ENCODE measurements at places on chromosomes 3 and 15.

- DNase-seq: no peak
Measured at GRCh38 chr15:25793354-25794050, 69.6 kb downstream of the ATP10A start.

DNA sequence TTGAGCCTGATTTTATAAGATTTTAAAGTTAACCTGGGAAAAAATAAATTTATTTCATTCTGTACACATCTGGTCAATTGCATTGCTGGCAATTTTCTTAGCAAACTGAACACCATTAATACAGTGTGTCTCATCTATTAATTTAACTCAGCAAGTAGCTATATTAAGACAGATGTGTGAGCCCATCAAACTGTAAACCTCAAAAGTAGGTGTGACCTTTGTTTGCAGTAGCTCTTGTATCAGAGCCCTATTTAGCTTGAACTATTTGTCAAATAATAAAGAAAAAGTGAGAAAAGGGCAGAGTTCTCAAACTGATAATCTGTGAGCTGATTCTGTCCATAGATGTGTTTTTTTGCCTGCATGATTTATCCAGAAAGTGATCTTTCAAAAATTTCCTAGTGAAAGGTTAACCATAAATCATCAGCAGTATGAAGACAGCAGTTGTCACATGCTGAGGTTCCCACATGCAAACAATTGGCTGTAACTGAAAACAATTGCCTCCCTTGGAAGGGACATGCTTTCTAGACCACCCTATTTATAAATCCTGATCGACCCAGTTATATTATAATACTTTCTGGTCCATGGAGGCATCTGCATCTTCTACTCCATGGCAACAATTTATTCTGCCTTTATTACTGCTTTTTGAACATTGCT, 646.5 kb downstream of the NSUN3 start:
- no peak for DNase-seq

- no peak for DNase-seq
Measured at GRCh38 chr15:72852273-72852672, 68.7 kb upstream of the ADPGK start.

GRCh38 chr15:20672470-20672869, 130.9 kb upstream of the GOLGA6L6 start:
- no peak for DNase-seq

DNA sequence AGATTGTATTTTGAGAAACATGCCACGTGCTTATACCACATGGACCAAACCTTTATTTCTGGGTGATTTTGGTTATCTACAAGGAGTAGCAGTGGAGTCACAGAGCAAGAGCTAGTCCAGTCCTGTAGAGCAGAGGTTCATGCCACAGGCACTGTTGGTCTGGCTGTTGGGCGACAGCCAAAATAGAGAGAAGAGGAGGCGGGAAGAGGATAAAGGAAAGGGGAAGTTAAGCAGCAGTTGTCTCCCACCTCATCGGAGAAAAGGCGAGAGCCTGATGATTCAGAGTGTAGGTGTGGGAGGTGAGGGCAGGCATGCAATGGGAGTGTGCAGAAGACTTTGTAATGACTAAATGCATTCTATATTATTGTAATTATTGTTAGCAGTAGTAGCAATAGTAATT, 237.5 kb upstream of the ROPN1 start:
- DNase-seq: no peak

DNA sequence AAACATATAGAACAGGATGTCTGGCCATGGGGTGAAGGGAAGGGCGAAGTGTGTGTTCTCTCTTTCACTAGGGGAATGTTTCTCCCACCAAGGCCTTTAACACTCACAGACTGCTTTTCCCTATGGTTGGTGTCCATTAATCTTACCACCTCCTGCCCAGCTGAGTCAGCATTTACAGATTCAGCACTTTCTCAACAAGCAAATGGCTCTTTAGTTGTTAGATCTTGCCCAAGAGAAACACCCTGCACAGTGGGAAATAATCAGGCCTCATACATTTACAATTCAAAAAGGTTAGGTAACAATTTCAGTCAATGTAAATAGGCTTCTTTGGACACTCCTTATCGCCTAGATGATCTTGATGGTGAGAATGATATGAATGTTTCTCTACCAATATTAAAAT, 418.2 kb downstream of the EPHA3 start:
- DNase-seq: no peak

GRCh38 chr15:68526269-68526668, 52.5 kb upstream of the CORO2B start:
- DNase-seq: peak; percentile 50

DNA sequence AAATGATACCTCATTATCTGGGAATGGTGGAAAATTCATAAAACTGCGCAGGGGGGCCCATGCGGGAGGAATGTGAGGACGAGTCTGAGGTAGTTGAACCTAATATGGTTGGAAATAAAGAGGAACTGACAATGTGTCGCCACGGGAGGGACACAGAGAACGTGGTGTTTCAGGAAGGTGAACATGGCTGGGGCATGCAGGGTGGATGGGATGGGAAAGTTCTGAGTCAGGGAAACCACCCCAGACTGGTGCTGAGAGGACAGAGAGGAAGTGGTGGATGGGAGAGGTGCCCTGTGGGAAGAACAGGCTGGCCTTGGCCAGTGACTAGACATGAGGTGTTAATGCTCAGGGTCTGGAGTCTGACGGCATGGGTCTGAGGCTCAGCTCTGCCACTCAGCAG, 137.1 kb upstream of the WNT5A start:
- DNase-seq: peak; percentile 46

- DNase-seq: no peak
Measured at GRCh38 chr15:74176262-74177214, 3.0 kb downstream of the ISLR start.

DNA sequence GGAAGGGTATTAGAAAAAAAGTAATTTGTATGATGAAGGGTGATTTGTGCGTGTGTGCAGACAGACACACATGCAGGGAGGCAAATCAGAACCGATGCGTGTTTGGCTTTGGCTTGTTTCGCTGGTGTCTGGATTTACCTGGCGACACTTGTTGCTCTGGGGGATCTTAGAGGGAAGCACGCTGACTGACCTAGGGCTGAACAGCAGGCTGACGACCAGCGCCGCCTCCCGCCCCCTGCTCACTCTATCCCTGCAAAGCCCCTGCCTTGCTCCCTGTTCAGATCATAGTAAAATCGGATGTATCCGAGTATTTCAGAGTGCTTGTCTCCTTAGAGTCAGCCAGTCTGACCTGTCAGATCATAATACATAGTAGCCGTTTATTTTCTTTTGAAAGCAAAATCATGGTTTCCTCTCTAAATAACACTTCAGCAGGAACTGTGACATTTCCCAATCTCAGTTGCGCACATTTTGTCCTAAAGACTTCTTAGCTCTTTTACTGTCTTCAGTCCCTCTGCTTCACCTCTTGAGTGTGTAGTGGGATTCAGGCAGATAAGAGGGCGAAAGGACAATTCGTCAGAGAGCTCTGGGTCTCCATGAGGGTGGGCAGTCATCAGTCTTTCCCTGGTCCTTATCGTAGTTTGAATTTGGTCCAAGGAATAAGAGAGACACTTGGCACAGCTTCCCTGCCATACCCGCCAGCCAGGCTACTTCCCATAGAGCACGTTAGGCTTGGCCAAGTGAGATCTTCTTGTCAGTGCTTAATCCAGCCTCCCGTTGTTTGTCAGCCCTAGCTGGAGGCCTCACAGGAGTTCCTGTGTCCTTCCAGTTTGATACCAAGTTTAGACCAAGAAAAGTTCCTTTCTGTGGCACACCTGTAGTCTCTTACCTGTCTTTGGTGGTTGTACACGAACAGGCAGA, 97.4 kb downstream of the PGPEP1L start:
- DNase-seq: no peak

GRCh38 chr3:12553921-12554391, 2.9 kb upstream of the MKRN2 start:
- DNase-seq: no peak

DNA sequence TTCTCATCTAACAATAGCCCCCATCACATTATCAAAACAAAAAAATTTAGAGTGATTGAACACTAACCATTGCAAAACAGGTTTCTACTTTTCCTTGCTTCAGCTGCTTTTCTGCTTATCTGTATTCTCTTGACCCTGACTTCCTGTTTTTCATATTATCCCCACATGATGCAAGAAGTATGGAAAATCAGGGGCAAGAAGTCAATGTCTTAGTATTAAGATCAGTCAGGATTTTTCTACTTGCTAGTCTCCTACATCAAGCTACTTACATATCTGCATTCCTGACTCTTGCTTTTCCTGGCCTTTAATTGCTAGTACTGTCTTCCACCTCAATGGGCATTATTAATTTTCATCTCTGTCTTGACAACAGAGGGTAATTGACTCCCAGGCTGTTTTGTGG, 300.2 kb downstream of the OTOL1 start:
- DNase-seq: no peak

DNA sequence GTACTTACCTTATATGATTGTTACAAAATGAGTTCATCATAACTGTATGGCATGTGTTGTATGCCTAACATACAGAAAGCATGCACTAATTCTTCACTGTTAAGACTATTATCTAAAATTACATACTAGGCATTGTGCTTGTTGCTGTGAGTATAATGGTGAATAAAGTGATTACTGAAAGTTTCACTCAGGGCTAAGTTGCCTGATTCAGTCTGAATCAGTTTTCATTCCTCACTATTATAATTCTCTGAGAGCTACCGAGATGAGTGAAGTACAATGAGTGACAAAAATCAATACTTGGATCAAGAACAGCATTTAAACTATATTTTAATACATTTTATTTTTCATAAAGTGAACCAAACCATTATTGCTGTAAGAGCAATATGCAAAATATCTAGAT, 7.5 kb upstream of the GCSAM start:
- DNase-seq: no peak

DNA sequence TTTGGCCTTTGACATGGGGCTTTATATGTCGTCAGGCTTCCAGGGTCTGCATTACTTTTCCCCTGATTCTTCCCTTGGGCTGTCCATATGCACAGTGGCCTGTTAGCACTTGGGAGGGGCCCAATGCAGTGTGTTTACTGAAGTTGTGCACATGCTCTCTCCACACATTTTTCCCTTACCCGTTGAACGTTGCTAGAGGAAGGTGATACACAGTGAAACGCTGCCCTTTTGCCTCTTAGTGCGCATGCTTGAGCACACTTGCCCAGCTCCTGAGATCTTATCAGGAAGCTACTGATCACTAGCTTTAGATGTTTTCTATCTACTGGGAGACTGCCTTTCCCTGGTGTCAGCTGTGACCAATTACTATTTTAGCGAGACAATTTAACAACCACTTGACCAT, 1198.0 kb downstream of the ROBO1 start:
- no peak for DNase-seq

GRCh38 chr3:168801794-168802193, 706.1 kb upstream of the GOLIM4 start:
- peak; percentile 49 for DNase-seq

DNA sequence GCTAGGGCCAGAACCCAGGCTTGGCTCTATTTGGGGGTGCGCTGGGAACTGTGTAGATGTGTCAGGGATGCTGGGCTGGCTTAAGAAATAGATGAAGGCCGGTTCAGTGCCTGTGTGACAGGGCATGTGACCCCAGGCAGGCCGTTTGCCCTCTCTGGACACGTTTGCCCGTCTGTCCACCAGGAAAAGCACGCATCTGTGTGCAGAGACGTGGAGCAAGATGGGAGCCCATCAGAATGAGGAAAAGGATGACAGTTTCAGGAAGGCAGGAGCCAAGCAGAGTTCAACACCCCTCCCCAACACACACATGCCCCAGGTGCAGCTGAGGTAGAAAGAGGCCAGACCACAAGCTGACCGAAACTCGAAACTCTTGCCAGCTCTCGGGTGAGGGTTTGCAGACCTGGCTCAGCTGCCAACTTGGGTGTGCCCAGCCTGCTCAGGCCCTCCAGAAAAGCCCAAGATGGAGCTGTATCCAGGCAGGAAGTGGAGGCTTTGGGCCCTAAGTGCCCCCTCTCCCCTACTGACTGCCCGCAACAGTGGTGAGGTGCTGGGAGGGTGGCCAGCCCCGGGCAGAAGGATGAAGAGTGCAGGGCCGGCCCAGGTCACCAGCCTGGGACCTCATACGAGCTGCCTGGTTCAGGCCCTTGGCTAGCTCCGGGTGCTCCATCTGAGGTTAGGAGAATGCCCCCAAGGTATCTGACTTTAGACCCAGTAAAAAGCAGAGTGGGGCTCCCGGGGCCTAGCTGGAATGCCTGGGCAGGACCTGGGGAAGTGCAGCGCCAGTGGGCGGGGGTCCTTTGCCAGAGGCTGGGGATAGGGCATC, 10.2 kb upstream of the MESP1 start:
- no peak for DNase-seq

GRCh38 chr3:30750967-30751366, 143.5 kb downstream of the GADL1 start:
- no peak for DNase-seq

GRCh38 chr15:89985111-89985510, 16.0 kb upstream of the ZNF710 start:
- no peak for DNase-seq

DNA sequence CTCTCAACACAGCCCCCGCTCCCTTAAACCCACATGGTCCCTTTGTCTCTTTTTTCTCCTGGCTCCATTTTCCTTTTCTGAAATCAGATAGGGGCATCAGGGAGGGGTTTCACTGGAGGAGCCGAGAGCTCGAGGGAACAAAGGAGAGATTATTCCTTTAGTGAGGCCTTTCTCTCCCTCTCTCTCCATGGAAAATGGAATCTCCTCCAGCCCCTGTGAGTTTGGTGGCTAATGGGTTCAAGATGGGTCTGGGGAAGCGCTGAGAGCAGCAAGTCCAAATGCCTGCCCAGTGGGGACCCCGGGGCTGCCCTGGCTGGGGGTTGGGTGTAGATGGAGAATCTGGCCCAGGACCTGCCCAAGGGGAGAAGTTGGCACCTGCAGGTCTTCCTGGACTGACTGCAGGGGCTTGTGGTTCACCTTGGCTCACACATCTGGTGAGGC, 56.8 kb downstream of the ITGA11 start:
- DNase-seq: no peak

- no peak for DNase-seq
Measured at GRCh38 chr3:171095063-171095462, 68.5 kb upstream of the SLC2A2 start.
